ENCODE measurements at places on chromosomes 5 and 9.

GRCh38 chr5:62588668-62589067 lies 10.0 kb downstream of the LRRC70 start:
- no peak for DNase-seq

DNA sequence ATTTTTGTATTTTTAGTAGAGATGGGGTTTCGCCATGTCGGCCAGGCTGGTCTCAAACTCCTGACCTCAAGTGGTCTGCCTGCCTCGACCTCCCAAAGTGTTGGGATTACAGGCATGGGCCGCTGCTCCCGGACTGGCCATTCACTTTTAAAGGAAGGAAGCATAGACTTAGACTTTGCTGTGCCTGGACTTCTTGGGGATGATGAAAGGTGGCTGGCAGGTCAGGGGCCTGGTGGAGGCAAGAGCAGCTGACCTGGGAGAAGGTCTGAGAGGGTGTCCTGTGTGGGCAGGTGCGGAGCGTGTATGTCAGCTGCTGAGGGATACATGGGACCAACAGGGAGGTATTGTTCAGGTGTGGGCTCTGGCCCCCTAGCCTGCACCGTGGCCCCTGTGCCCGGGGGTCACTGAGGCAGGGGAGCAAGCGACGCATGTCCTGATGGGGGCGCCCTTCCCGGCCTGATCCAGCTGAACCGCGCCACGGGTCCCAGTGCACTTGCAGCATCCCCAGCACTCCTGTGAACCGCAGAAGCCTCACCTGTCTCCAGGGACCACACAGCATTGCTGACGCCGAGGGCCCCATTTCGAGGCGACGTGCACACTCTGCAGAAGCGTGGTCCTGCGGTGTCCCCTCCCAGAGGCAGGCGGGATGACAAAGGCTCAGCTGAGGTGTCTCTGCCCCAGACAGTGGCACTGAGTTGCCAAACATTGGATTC lies 23.1 kb downstream of the NDUFS6 start:
- no peak for DNase-seq

GRCh38 chr5:175443514-175444059 lies 395 bp downstream of the DRD1 start:
- DNase-seq = no peak

GRCh38 chr9:136597965-136598364 lies 52.1 kb upstream of the NOTCH1 start:
- no peak for DNase-seq

- DNase-seq = no peak
Observed at GRCh38 chr9:112262577-112262976, 70.8 kb downstream of the PTBP3 start.

- DNase-seq = no peak
Observed at GRCh38 chr5:131854134-131854533, 57.3 kb upstream of the FNIP1 start.

GRCh38 chr5:171808951-171809350 lies 23.3 kb downstream of the SMIM23 start:
- no peak for DNase-seq

Data from stimulated activated naive CD4-positive, alpha-beta T cell treated with Interleukin-2 at 50 U/mL for 16 hours (primary cell).